ENCODE measurements at places on chromosomes 11 and 22.

GRCh38 chr11:70066628-70067027 is 11.5 kb upstream of the ANO1 start:
- no peak for DNase-seq

DNA sequence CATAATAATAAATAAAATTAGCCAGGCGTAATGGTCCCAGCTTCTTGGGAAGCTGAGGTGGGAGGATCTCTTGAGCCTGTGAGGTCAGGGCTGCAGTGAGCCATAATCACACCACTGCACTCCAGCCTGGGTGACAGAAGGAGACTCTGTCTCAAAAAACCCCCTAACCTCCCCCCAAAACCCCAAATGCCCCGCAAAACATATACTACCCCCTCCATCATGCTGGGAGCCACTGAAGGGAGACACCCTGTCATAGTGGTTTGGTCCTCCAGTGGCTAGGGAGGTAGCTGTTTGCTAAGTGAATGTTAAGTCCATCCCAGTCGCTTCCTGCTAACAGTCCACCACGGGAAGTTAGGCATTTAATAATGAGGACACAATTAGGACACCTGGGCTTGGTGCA is 125.0 kb downstream of the ABTB2 start:
- DNase-seq, result no peak

GRCh38 chr22:27941143-27941542 is 22.1 kb upstream of the PITPNB start:
- DNase-seq, result no peak

DNA sequence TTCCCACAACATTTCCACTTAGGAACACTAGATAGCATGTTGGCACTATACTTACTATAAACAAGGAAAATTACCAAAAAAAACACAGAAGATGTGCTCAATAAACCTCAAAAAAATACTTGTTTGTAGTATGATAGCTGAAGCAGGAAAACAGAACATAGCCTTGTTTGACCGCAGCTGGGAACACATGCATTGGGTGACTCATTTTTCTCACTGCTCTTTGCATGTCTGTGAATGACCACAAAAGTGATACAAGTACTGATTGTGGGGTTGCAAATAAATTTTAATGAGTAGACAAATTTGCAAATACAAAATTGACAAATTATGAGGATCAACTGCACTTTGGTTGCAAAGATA is 22.8 kb upstream of the GUCY1A2 start:
- peak; percentile 88 for DNase-seq

GRCh38 chr22:39524089-39524752 is 3.9 kb downstream of the ATF4 start:
- no peak for DNase-seq

DNA sequence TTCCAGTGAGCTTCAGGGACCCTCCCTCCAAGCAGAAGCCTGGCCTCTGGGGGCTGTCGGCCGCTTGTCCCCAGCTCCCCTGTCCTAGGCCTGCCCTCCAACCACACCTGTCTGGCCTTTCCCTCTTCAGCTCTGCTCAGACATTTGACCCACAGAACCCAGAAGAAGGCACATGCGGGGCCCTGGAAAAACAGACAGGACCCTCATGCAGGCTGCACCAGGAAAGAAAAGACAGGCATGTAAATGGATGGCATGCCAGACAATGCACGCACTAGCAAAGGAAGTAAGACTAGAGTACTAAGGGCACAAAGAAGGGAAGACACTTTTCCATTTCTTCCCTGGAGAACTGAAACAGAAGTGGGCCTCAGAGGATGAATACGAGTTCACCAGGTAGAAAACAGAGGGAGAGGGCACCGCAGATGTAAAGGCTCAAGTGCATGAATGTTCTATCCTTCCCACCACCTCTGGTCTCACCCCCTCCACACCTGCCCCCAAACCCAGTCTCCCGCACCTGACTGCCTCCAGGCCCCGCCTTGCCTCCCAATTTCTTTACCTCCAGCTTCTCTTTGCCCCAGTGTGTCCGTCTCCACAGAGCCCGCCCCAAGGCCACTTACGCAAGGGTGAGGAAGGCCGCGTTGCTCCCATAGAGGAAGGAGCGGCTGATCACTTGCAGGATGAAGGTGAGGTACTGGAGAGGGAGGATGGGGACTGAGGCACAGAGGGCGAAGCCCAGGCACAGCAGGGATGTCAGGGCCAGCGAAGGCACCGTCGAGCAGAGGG is 17.4 kb downstream of the SLC43A3 start:
- DNase-seq, result no peak

GRCh38 chr22:38497869-38498268 is 8.2 kb downstream of the DDX17 start:
- DNase-seq, result no peak

GRCh38 chr22:50269573-50269969 is 609 bp downstream of the MAPK11 start:
- DNase-seq, result no peak

- DNase-seq, result no peak
Measured at GRCh38 chr22:41469218-41469851, 418 bp downstream of the ACO2 start.
